ENCODE measurements at places on chromosomes 4 and X.

GRCh38 chr4:967113-968104 lies 6.0 kb downstream of the DGKQ start:
- no peak for DNase-seq

GRCh38 chr4:42149004-42149403 lies 3.5 kb downstream of the BEND4 start:
- DNase-seq: no peak

DNA sequence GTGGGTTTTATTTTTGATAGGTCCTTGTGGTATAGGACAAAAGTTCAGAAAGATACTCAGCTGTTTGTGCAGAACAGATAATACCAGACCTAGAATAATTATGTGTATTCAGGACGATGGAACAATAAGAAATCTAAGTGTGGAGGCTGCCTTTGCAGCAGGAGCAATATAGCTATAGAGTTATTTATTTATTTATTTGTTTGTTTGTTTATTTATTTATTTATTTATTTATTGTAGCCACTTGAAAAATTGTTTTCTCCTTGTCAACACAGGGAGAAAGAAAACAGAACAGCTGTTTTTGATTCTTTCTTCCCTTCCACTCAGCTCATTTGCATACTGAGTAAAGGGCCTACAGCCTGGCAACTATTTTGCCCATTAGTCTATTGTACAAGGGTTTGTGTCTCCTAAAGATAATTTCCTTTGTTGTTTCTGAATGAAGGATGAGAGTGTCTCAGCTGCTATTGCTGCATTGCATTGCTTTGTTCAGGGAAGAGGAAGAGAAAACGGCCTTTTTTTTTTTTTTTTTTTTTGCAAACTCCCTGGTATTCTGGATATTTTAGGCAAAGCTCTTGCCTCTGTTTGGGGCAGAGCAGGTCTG lies 56.0 kb upstream of the ESX1 start:
- DNase-seq: no peak

DNA sequence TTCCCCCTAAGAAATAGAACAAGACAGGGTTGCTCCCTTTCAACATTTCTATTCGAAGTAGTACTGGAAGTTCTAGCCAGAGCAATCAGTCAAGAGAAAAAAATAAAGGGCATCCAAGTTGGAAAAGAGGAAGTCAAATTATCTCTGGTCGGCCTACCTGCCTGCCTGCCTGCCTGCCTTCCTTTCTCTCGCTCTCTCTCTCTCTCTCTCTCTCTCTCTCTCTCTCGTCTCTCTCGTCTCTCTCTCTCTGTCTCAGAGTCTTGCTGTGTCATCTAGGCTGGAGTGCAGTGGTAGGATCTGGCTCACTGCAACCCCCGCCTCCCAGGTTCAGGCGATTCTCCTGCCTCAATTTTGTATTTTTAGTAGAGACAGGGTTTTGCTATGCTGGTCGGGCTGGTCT lies 42.9 kb downstream of the CCKAR start:
- DNase-seq: no peak

GRCh38 chrX:31649201-31649600 lies 577.4 kb upstream of the FTHL17 start:
- DNase-seq: no peak

DNA sequence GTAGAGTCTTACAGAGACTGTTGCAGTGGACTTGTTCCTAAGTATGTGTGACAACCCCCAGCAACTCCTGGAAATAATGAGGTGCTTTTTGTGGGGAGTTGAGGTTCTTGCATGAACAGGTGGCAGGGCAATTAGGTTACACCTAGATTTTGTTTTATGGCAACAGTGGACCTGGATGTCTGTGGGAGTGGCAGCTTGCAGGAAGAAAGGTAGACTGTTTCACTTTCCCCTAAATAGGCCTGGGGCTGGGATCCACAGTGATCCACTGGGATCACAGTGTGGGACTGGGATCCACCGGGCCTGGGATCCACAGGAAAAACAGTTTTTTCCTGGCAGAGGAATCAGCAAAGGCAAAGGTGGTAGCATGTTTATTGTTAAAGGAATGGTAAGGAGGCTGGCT lies 18.3 kb upstream of the USP9X start:
- no peak for DNase-seq

DNA sequence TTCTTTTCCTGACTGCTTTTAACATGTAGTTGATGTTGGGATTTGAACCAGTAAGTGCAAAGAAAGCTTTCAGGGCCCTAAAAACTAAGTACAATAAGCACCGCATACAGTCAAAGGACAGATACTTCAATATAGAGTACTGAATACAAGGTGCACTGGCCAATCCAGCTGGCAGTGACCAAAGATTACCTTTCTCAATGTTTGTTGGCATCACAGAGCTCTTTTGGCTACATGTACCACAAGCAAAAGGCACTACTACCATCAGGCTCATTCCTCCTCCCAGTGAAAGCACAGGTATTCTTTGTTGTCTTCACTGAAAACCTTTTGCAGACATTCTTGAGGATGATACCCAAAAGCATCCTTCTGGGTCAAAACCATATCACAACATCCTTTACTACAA lies 65.2 kb upstream of the ZCCHC13 start:
- no peak for DNase-seq

DNA sequence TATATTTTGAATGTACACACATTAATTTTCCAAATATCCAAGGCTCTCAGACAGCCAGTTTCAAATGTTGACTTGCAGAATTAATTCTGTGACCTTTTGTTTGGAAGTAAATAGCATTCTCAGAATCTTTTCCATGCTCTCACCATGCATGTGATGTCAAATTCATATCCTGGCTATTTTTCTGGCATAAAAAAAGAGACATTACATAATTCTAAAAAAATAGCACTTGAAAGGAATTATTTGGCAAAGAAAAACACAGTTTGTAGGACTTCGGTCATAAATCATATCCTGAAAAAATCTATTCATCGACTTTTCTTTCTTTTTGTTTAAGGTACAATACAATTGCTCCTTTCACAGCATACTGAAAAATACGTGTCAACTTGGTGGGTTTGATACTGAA lies 111.2 kb downstream of the GLRA3 start:
- no peak for DNase-seq

DNA sequence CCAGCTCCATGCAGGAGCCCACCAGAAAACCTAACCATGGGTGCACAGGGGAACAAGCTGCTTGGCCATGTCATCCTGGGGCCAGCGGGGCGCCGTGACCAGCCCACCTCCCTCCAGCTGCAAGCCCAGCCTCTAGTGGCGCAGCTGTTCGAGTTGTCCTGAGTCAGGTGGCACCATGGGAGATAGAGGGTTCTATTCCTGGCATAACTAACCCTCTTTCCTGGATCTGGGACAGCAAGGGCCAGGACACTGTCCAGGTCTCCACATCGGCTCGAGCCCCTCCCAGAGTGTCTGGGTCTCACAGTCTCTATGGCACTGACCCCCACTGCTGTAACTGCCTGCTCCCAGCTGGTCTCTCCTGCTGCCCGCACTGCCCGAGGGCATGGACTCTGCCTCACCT lies 16.7 kb downstream of the ABLIM2 start:
- no peak for DNase-seq

DNA sequence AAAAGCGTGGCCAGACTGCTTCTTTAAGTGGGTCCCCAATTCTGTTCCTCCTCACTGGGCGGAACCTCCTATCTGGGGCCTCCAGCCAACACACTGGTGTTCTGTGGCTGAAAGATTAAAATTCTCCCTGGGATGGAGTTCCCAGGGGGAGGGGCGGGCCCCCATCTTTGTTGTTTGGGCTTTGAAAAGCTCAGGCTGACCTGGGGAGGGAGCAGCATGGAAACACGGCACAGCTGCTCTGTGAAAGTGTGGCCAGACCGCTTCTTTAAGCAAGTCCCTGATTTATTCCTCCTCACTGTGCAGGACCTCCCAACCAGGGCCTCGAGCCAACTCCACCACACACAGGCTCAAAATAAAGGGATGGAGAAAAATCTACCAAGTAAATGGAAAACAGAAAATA lies 219.5 kb downstream of the TMEM47 start:
- no peak for DNase-seq

GRCh38 chrX:69262036-69262936 lies 97.0 kb upstream of the PJA1 start:
- no peak for DNase-seq

- DNase-seq: no peak
These were observed 88.6 kb downstream of the SLC9A7 start for GRCh38 chrX:46670316-46670715.

GRCh38 chr4:52874948-52875347 lies 12.8 kb downstream of the RASL11B start:
- no peak for DNase-seq

DNA sequence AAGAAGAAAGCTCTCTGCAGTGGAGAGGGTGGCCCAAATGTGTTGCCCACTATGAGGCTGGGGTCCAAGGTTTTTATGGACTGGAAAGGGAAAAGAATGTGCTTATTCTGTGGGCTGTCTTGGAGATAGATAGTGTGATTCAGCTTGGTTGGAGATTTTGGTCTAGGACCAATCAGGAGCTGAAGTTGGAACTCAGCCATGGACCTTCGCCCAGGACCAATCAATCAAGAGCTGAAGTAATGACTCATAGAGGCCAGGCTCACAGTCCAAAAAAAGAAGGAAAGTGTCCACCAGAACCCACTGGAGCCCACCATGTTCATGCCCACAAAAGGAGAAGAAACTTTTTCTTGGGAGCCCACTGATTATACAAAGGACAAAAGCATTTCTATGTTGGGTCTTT lies 369.5 kb downstream of the UBE2NL start:
- no peak for DNase-seq

DNA sequence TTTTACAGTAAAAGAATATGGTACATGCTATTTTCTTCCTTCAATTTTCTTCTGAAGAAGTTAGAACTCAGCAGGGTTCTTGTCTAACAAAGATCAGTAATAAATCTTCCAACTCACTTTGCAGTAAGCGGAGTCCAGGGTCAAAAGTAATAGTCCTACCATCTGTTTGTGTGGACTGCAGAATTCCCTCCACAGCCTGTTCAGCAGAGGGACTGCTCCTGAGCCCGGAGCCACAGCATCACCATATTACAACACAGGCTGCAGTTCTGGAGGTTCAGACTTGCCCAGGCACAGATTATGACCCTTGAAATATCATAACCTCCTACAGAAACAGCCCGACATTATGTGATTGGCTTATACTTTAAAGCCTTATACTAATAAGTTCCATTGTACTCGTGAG lies 10.3 kb downstream of the FHDC1 start:
- no peak for DNase-seq

Data from left lobe of liver (tissue), 2 donors.